ENCODE measurements at places on chromosomes 13 and 19. TPM values are rescaled to one million over a fixed set of nuclear protein-coding genes. Genes with fewer than 3 reads are reported as not detected.

The MEF2B gene
- total RNA-seq, result 0.22 TPM

The KIR2DL4 gene
- not detected for total RNA-seq

The KLC3 gene
- not detected for total RNA-seq

The KLK2 gene
- total RNA-seq, result not detected

The DIRAS1 gene
- total RNA-seq, result 4.9 TPM

The ADGRE3 gene
- not detected for total RNA-seq

The ZNF419 gene
- 29.0 TPM for total RNA-seq

The ZNF792 gene
- total RNA-seq, result 3.8 TPM

The CYP2F1 gene
- total RNA-seq, result not detected

The KIRREL2 gene
- total RNA-seq, result not detected

The ZNF470 gene
- total RNA-seq, result 3.5 TPM

The IL4I1 gene
- total RNA-seq, result not detected

The YJU2 gene
- total RNA-seq, result 20.1 TPM

The TUBB4A gene
- not detected for total RNA-seq

The RAB20 gene
- 3.3 TPM for total RNA-seq
